ENCODE measurements at places on chromosomes 3 and 15.

DNA sequence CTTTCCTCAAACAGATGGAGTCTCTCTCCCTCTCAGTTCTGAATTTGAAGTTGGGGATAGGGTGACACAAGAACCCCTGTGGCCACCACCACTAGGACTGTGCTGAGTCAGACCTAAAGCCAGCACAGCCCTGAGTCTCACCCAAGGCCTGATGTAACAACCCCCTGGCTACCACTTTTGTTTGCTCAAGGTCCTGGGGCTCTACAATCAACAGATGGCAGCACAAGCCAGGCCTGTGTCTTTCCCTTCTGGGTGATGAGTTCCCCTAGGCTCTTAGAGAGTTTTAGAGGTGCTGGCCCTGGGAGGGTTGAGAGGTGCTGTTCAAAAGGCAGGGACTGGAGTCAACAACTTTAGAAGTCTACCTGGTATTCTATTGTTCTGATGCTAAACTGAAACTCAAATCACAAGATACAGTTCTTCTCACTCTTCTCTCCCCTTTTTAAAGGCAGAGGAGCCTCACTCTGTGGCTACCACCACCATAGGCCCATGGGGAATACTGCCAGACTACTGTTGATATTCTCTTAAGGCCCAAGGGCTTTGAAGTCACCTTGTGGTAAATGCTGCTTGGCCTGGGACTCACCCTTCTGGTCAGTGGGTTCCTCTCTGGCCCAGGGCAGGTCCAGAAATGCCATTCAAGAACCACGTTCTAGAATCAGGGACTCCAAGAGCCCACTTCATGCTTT is 6.5 kb downstream of the OR5K4 start:
- no peak for DNase-seq

DNA sequence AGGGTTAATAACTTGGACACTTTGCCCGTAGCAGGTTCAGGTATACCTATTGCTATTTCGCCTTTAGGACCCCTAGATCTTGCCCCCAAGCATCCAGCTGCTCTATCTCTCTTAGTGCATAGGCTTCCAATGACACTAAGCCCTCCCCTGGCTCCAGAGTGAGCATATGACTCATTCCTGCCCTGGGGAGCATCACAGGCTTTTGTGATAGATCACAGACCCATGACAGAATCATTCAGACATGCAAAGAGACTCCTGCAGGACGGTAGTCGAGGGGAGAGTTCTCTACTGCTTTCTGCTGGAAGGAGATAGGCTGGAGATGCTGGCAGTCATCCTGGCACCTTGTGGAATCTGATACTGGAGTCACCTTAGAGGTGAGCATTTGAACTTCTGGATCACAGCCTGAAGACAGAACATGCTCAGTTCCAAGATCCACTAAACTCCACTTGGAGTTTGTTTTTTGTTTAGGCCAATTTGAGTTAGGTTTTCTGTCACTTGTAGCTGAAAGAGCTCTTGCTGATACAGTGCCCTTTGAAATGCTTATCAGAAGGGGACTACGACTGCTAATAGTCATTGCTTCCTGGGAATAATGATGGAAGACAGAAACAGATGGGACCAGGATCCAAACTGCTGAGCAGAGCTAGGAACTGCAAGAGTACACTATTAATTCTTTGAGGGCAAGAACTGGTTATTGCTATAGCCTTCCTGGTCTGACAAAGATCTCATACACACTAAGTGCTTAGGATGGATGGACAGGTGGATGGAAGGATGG is 11.0 kb downstream of the LYSMD2 start:
- peak; percentile 84 for DNase-seq

DNA sequence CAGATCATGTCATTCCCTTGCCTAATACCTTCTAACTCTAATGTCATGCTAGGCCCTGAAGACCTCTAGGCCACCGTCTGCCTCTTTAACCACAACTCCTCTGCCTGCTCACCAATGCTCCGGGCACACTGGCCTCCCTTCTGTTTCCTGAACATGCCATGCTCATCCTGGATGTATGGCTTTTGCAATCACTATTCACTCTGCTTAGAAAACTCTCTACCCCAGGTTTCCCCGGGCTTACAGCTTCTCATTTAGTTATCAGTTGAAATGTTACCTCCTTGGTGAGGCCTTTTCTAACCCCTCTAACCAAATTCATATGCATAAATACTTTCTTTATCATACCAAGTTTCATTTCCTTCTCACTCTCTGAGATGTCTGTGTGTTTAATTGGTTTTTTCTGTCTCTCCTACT is 727.8 kb upstream of the CFAP20DC start:
- DNase-seq = no peak

DNA sequence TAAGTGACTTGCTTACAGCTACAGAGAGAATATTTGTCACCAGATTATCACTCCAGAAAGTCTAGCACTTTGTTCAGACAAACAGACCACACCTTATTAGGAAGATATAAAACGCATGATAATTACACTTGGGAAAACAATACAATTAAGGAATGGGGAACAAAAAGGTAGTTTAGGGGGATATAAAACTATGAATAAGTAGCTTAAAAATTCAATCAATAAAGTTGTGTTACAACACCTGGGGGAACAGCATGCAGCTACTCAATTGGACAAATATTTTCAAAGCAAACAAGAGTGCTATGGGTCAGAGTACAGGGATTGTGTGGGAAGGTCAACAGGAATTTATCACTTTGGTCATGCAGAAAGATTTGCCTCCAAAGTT is 15.1 kb downstream of the CLDN1 start:
- no peak for DNase-seq

GRCh38 chr3:39718674-39719595 is 90.5 kb upstream of the MYRIP start:
- DNase-seq = no peak

- no peak for DNase-seq
Measured at GRCh38 chr15:77033417-77033728, 37.5 kb downstream of the TSPAN3 start.

GRCh38 chr15:75194397-75194796 is 7.3 kb upstream of the C15orf39 start:
- DNase-seq = no peak

GRCh38 chr3:194617827-194618226 is 15.4 kb downstream of the TMEM44 start:
- DNase-seq = no peak

DNA sequence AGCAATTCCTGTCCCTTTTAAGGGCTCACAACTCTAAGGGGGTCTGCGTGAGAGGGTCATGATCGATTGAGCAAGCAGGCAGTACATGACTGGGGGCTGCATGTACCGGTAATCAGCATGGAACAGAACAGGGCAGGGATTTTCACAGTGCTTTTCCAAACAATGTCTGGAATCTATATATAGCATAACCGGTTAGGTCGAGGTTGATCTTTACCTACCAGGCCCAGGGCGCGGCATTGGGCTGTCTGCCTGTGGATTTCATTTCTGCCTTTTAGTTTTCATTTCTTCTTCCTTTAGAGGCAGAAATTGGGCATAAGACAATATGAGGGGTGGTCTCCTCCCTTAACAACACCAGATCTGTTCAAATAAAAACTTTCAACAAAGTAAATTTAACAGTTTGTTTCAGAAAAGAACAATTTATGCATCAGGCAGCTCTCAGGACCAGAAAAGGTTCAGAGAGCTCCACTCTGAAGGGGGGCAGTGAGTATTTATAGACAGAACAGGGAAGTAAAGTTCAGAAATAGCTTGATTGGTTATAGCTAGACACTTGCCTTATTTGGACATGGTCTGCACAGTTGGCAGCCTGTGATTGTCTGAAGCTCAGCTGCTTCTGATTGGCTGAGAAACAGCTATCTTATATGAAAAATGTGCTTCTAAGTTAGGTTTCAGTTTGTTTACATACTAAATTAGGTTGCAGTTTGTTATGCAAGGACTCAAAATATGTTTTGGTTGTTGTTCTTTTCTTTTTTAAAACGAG is 17.2 kb upstream of the B4GALT4 start:
- no peak for DNase-seq

DNA sequence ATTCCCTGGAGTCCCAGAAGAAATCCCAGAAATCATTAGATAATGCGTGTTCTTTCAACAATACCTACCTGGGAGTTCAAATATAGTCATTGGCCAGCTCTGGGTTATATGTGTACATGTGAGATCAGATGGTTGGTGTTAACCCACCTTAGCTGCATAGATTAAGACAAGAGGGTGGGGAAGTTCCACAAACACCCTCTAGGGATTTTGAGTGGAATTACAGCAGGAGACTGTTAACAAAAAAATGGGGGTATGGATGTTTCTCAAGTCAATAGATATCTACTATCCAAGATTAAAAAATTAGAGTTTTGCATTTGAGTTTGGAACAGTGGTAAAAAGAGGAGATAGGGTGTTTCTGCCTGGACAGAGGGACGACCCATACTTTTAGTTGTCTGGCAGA is 282.5 kb upstream of the CNTN3 start:
- DNase-seq = peak; percentile 22
